ENCODE measurements at places on chromosomes 11 and 22. TPM values are rescaled to one million over a fixed set of nuclear protein-coding genes. Genes with fewer than 3 reads are reported as not detected.

DNA sequence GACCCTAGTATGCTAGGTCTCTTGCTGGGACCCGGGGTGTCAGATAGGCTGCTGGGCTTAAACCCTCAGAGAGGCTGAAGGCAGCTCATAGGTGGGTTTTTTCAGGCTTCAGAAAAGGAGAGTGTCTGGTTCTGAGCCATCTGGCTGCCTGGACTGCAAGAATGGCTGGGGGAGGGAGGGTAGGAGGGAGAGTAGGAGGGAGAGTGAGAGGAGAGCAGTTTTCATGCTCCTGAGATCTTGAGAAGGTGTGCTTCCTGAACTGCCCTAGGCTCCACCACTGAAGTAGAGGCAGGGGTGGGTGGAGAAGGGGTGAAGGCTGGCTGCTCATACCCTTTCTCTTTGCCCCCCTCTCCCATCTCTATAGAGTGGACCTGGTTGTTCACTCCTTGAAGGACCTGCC is 4.6 kb downstream of the HMBS start:
- H3K36me3 ChIP-seq, result peaks cover 12% of the 10 kb centered on the region
- no peak overlapping the region for H3K27ac ChIP-seq
- H3K4me3 ChIP-seq, result no peak overlapping the region
- DNase-seq, result no peak

DNA sequence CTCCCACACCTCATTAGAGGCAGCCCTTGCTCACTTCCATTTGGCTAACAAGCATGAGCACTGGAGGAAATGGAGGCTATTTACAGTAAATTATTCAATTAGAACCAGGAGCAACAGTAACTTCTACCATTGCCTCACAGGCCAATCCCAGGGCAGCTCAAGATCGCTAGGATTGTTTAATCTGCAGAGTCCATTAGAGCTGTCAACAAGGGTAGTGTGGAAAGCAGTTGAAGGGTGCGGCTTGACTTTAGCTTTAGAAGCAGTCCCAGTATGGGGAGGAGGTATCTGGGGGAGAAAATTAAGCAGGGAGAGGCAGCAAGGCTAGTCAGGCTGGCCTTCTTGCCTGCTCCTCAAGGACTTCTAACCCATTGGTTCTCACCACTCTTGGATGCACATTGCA is 38.3 kb upstream of the CYP2R1 start:
- H3K27ac ChIP-seq, result no peak overlapping the region
- no peak for DNase-seq
- no peaks in the 10 kb centered on the region for H3K27me3 ChIP-seq
- H3K4me1 ChIP-seq, result no peaks in the 10 kb centered on the region

GRCh38 chr11:93024369-93024768 is 54.9 kb downstream of the MTNR1B start:
- H3K27me3 ChIP-seq, result peaks cover 6% of the 10 kb centered on the region
- no peak overlapping the region for H3K4me3 ChIP-seq
- H3K4me1 ChIP-seq, result no peaks in the 10 kb centered on the region
- H3K36me3 ChIP-seq, result no peaks in the 10 kb centered on the region

DNA sequence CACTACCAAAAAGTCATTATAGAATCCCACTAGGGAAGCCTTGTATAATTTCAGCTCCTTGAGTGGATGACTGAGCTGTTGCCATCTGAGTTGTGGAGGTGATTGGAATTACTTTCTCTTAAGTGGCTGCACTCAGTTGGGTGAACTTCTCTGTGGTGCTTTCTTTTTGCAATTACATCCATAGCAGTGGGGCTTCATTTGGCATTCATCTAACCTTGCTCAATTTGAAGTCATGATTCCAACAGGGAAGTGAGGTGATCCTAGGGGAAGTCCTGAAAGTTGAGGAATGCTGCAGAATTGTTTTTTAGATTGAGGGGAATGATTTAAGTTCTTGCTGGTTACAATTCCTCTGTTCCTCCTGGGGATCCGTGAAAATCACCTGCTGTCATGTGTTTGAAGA is 39.6 kb downstream of the ARHGAP42 start:
- no peak overlapping the region for H3K27ac ChIP-seq
- no peak overlapping the region for H3K4me3 ChIP-seq
- DNase-seq, result no peak
- H3K27me3 ChIP-seq, result no peaks in the 10 kb centered on the region
- H3K36me3 ChIP-seq, result no peaks in the 10 kb centered on the region

- H3K4me3 ChIP-seq, result no peak within 1 kb of the TSS
- no peaks in the 10 kb centered on the region for H3K36me3 ChIP-seq
- no peak for DNase-seq
Observed at GRCh38 chr11:123977731-123978347, at the start of gene OR10S1. Gene OR10S1, minus strand, starts transcription at chr11:123977781. Its CDS starts 117 bp downstream, at chr11:123977664.

Gene ADAMTS8
- not detected for total RNA-seq

- H3K27me3 ChIP-seq, result peaks cover 17% of the 10 kb centered on the region
- no peak overlapping the region for H3K27ac ChIP-seq
- H3K4me1 ChIP-seq, result peaks cover 13% of the 10 kb centered on the region
- no peak for DNase-seq
- no peaks in the 10 kb centered on the region for H3K36me3 ChIP-seq
Observed at GRCh38 chr11:60771879-60772525, 13.1 kb upstream of the MS4A10 start.

DNA sequence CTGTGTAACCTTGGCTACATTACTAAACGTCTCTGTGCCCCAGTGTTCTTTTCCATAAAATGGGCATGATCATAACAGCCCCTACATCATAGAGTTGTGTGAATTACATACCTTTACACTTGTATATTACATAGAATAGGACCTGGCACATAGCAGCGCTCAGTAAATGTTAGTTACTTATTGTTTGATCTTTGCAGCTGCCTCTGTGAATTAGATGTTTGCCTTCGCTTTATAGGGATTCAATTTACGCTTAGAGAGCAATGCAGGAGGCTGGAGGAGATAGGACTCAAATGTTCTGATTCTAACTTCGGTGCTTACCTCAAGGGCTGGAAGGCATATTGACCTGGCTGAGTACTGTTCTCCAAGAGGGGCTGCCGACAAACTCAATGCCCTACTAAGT is 10.4 kb upstream of the TIMP3 start:
- H3K36me3 ChIP-seq, result no peaks in the 10 kb centered on the region
- H3K27ac ChIP-seq, result no peak overlapping the region
- H3K4me1 ChIP-seq, result no peaks in the 10 kb centered on the region
- DNase-seq, result no peak
- H3K4me3 ChIP-seq, result no peak overlapping the region
- H3K27me3 ChIP-seq, result peaks cover 12% of the 10 kb centered on the region

Measured in activated T-cell treated with anti-CD3 and anti-CD28 coated beads, Interleukin-2, amount 50 U/mL, for 72 hours (primary cell).